Activated CD8-positive, alpha-beta memory T cell treated with anti-CD3 and anti-CD28 coated beads, Interleukin-2, amount 50 U/mL, for 4 hours (primary cell): ENCODE measurements at places on chromosomes 6 and 20.

DNA sequence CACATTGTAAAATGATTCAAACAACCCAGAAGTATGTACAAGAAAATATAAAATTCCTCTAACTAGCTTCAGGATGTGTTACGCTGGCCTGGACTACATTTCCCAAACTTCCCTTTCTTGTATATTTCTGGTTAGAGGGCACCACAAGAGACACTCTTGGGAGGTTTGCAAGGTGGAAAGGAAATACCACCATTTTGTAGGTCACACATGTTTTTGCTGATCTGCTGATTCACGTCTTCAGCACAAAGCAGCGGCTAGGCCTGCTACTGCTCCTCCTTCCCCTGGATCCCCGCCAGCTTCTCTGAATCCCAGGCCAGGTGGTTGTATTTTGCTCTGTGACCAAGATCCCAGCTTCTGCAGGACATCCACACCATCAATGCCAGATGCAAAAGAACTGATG lies 104.2 kb downstream of the AGPAT4 start:
- DNase-seq = no peak

GRCh38 chr20:61621852-61622251 lies 369.8 kb downstream of the CDH4 start:
- DNase-seq = no peak

- no peak for DNase-seq
These were observed 904 bp upstream of the UST start for GRCh38 chr6:148745926-148746325.

DNA sequence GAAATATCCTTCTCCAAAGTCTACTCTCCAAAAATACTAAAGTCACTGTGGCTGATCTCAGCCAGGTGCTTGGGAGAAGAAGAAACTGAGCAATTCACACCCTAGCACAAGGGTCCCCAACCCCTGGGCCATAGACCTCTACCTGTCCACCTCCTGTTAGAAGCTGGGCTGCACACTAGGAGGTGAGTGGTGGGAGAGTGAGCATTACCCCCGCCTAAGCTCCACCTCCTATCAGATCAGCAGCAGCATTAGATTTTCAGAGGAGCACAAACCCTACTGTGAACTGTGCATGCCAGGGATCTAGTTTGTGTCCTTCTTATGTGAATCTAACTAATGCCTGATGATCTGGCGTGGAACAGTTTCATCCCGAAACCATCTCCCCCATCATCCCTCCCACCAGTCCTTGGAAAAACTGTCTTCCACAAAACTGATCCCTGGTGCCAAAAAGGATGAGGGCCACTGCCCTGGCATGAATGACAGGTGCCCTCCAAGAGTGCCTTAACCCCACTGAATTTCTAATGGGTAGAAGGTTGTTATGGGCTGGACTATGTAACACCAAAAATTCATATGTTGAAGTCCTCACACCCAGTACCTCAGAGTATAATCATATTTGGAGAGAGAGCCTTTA lies 109.2 kb upstream of the CDYL start:
- no peak for DNase-seq

DNA sequence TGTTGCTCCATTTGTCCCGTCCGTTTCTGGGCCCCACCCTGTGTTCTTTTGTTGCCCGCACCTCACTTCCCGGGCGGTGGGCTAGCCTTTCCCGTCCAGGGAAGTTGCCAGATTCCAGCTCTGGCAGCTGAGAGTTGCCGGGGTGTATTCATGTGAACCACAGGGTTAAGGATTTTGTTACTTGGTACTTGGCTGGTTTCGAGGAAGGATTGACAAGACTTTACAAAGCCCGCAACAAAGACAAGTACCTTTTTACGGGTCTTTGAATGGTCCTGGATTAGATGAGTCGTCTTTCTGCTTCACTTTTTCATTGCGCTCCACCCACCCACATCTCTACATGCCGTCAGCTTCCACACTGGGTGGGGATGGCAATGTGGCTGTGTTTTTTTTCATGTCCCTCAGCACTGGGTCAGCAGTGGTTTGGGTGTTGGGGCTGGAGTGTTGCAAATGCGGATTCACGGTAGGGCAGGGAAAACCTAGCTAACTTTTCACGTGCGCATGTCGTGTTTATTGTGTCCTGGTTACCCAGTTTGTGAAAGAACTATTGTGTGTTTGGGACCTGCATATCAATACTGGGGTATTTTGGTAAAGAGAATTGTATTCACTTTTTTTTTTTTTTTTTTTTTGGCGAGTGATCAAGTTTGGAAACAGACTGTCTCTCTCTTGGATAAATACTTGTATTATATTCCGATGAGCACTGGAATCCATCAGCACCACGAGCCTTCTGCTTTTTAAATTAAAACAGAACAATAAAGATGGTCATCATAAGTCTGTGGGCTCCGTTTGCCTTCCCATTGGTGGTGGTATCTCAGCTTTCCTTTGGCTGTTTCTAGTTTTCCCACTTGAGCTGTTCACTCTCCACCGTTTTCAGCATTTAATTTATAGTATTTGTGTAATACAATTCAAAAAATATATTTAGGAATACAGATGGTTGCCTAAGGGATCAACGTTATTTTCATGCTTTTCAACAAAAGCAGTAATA lies 1.2 kb downstream of the DUSP22 start:
- peak; percentile 59 for DNase-seq

GRCh38 chr6:114051031-114051430 lies 80.1 kb upstream of the HDAC2 start:
- DNase-seq = no peak

- peak; percentile 49 for DNase-seq
These were observed 52.5 kb downstream of the ALDH5A1 start for GRCh38 chr6:24547243-24547642.
